ENCODE measurements at places on chromosomes 5 and 9. TPM values are rescaled to one million over a fixed set of nuclear protein-coding genes. Genes with fewer than 3 reads are reported as not detected.

GRCh38 chr9:78439190-78439865 is 142.4 kb downstream of the PSAT1 start:
- DNase-seq, result peak; percentile 75

- no peak for DNase-seq
These were observed 93.3 kb upstream of the PCSK5 start for GRCh38 chr9:75797085-75797580.

DNA sequence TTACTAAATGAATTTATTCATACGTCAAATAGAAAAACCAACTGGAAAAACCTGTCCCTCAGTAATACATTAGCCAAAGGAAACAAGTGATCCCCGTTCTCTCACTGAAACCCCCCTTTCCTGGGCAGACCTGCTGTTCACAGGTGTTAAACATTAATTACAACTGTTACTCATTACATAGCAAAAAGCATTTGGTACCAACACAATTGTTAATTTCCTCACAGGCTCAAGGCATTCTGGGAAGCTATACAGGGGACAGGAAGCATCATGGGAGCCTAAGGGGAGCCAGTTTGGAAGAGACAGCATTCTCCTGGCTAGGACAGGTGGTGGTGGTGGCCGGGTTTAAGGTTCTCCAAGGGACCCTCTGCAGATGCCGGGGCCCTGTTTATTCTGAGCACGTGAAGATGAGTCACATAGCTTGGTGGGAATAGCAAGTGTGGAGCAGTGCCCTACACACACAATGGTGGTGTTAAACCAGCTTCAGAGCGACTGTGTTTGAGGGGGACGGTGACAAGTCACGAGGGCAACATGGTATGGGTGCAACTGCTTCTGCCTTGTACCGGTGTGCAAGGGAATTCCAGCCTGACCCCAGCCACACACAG is 62.6 kb upstream of the SLC25A51 start:
- DNase-seq, result no peak

- DNase-seq, result peak; percentile 79
These were observed 3.1 kb downstream of the KLF9 start for GRCh38 chr9:70411121-70411929.

DNA sequence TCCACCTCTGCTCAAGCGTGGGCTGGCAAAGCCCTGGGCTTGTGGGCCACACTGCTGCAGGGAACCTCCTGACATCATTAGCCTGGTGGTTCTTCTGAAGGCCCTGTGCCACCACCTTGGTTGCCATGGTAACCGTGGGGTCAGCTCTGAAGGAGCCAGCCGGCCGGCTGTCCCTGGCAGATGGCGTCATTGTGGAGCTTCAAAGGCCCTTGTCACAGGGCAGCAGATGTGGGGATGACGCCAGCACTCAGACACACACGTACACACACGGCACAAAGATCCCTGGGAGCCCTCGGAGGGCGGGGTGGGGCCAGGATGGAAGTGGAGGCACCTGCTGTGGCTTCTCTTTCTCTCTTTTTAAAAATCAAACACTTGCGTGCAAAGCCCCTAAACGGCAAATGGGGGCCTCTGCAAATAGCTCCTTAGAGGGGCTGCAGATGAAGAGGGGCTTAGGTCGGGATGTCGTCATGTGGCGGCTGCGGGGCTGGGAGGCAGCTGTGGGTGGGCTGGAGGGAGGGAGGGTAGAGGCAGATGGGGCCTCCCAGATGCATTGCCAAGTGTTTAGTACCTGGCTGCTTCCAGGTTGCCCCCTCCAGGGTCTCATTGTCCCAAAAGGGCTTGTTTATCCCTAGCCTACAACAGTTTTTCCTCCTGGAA is 19.5 kb upstream of the RPL26L1 start:
- DNase-seq, result peak; percentile 47

DNA sequence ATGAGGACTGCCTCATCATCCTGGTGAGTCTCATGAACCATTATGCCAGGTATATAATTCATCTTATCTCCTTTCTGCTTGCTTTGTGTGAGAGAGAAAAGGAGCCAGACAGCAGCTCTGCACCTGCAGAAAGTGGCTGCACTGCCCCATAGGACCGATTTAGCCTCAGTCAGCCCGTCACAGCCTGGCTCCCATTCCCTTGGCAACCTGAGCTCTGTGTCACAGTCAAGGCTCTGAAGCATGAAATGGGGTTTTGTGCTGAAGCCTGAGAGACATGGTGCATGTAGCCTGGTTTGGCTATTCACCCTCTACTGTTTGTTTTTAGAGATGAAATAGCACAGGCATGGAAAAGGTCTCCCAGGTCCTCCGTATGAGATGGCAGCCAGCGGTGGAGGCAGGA is 198.3 kb downstream of the KCTD16 start:
- no peak for DNase-seq

- DNase-seq, result no peak
These were observed 597.1 kb downstream of the ACTL7B start for GRCh38 chr9:108258640-108259039.

GRCh38 chr5:168464214-168464613 is 22.1 kb upstream of the RARS1 start:
- no peak for DNase-seq

- DNase-seq, result no peak
These were observed 75.2 kb downstream of the ACTBL2 start for GRCh38 chr5:57407391-57407790.

DNA sequence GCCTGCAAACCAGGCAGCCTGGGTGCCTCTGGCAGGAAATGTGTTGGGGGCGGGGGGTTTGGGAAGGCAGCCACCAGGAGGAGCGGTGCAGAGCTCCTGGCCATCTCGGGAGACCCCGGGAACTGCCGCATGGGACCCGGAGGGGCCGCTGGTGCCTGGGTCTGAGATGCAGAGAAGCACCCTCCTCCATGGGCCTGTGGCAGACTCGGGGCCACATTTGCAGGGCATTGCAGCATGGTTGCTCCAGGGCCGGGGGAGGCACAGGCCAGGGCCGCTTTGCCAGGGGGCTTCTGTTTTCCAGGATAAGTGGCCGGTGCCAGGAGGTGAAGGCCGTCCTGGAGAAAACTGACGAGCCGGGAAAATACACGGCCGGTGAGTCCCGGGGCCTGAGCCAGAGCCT is 1.7 kb downstream of the LCN1 start:
- no peak for DNase-seq

- no peak for DNase-seq
These were observed 202.5 kb downstream of the PAX5 start for GRCh38 chr9:36831381-36832161.

DNA sequence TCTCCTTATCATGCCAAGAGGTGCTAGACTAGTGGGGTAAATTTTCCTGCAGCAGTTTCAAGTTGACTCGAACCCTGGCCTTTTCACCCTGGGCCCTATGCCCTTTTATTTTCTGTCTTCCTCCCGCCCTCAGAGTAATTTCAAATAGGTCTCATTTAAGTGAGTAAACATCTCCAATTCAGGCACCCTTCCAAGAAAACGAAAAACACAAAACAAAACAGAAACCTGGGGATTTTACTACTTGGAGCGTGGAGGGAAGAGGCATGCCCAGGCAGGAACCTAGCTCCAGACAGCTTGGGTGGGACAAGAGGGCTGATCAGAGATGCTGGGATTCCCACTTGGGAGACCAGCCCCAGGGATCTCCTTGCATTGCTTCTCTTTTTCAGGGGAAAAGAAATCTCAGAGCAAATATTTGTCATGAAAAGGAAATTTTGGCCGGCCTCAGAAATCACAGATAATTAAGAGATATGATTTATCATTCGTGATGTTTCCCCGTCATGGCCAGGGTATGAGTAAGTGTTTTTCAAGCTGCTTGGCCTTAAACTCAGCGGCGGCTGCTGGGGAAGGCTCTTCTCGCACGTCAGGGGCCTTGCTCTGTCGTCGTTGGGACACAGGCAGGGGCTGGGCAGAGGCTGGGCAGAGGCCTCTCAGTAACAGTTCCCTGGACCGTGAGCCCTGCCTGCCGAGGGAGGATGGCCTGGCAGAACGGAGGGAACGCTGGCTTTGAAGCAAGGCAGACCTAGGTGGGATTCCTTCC is 248.6 kb upstream of the KLF4 start:
- peak; percentile 88 for DNase-seq

DNA sequence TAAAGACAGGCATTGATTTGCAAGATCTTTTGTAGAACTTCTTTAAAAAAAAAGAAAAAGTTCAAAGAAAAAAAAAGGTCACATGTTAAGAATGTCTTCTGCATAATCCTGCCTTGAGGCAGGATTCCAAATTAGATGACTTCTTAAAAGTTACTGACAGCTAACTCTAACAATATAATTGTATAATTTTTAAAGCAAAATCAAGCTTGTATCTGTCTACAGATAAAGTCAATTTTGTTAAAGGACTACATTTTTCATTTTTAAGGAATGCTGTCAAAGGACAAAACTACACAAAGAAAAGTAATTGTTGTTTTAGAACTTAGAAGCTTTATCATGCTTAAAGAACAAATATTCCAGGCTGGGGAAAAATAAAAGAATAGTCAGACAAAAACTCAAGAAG is 57.8 kb downstream of the MPDZ start:
- DNase-seq, result no peak

DNA sequence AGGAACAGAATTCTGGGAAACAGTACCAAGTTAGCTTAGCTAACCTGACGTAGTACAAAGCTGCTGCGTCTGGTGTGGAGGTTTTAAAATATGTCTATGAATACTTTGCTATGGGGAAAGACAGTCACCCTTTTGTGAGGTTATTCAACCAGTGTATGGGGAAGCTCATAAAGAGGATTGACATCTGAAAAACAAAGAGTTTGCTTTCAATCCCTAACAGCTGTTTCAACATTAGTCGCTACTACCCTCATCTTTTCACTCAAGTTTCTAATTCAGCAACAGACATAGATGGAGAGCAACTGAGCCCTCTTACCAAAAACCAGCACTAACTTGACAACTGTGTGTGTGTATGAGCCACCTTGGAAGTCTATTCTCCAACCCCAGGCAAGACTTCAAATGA is 7.8 kb upstream of the MSANTD3 start:
- DNase-seq, result no peak

- DNase-seq, result no peak
These were observed 66.1 kb upstream of the EDIL3 start for GRCh38 chr5:84450617-84451414.

- DNase-seq, result no peak
These were observed 152.8 kb upstream of the DAP start for GRCh38 chr5:10913841-10914240.

DNA sequence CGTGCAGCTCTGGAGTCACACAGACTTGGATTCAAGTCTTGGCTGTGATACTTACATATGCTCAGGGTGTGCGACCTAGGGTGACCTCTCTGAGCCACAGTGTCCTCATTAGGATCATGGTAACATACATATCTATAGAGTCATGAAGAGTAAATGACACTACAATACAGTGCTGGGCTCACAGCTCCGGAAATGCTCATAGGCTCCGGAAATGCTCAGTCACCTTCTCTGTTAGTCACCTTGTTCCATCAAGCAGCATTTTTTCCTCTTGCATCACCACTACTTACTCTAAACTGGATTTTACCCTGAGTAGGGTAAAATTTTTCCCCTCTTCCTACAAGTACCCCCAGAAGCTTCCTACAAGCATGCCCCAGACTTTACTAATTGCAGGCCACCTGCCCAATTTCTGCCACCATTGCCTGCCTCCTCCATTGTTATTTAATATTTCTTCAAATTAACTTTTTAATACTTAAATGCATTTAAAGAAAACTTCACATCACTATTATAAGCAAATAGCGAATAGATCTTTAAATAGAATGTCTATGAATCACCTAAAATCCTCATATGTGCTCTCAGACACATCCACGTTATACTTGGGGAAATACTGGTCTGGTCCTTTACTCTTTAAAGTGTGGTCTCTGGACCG is 147.6 kb upstream of the SPRY4 start:
- no peak for DNase-seq

- DNase-seq, result no peak
These were observed 13.2 kb downstream of the VLDLR start for GRCh38 chr9:2634818-2635217.

GRCh38 chr5:1380910-1381309 is 36.0 kb upstream of the CLPTM1L start:
- no peak for DNase-seq

GRCh38 chr9:114112778-114113584 is 13.9 kb upstream of the KIF12 start:
- DNase-seq, result peak; percentile 97

DNA sequence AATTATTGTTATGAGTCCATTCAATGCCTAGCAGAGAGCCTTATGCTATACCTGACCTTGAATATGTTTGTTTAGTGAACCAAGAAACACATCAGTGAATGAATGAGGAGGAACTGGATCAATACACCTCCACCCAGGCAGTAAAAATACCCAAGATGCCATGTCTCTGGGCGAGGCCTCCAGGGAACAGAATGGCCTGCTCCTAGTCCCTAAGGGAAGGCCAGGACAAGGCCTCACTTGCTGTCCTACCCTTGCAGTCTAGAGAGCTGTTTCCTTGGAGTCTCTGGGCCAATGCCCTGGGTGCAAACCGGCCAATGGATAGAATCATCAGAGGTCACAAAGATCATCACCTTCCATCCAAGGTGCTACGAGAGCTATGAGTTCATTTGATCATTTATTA is 26.1 kb downstream of the TNIP1 start:
- no peak for DNase-seq

- peak; percentile 76 for DNase-seq
These were observed 1.5 kb upstream of the OLFM1 start for GRCh38 chr9:135085830-135086546.

GRCh38 chr9:115884846-115885245 is 268.7 kb upstream of the PAPPA start:
- DNase-seq, result no peak

Gene AFAP1L1
- total RNA-seq, result 36.9 TPM

Gene PKD2L2
- 0.32 TPM for total RNA-seq

Gene CREBRF
- 27.6 TPM for total RNA-seq

Gene FNBP1
- total RNA-seq, result 27.5 TPM

Gene NEURL1B
- total RNA-seq, result 18.5 TPM

Gene DCTN3
- total RNA-seq, result 99.3 TPM

Gene C5orf58
- 0.47 TPM for total RNA-seq

Gene FGFR4
- total RNA-seq, result 3.5 TPM

Gene LRRC70
- 0.86 TPM for total RNA-seq

Gene DOLPP1
- total RNA-seq, result 7.3 TPM

Gene LCN9
- not detected for total RNA-seq

Gene AQP3
- total RNA-seq, result 15.9 TPM

Gene GOLGA2
- 124 TPM for total RNA-seq

Gene DDX4
- total RNA-seq, result not detected

Gene GGTA1
- 30.1 TPM for total RNA-seq

Gene PCDHGB7
- 10.4 TPM for total RNA-seq

Gene ENTPD2
- 2.9 TPM for total RNA-seq

Gene IFNA13
- total RNA-seq, result not detected

Gene BTNL8
- total RNA-seq, result not detected

Measured in right cardiac atrium (tissue), 5 donors.